ENCODE measurements at places on chromosomes 7 and 10.

GRCh38 chr10:28676326-28676967 is 874 bp upstream of the BAMBI start:
- no peak for DNase-seq

DNA sequence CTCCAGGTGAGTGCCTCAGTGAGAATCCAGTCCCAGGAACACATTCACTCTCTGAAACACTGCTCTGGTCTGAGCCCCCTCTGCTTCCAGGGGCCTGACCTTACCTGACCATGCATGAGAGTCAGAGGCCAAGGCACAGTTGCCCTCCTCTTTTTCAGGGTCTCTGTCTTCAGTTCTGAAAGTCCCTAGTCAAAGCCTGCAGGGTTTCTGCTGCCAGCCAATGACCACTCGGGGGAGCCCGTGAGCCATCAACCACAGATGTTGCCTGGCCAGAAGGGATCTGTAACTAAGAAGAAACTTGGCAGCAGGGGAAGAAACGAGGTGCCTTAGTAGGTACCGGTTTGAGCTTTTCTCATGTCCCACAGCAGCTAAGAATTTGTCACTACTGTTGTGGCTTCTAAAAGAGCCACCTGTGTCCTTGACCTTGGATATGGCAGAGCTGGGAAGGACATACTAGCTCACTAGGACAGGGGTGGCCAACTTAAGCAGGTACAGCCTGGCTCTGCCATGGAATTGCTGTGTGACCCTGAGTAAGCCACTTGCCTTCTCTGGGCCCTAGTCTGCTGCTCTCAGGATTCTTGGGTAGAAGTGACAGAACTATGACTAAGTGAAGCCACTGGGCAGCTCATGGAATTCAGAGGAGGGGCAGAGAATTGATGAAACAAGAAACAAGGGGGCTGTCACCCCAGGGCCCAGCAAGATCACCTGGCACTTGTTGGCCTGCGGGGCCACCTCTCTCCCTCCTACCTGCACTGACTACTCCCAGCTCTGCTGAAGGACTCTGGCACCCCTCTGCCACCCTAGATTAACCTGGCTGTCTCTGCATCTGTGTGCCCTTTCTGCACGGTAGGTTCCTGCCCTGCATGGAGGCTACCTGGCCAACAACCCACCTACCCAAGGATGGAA is 83.8 kb upstream of the GPR26 start:
- DNase-seq = peak; percentile 53

DNA sequence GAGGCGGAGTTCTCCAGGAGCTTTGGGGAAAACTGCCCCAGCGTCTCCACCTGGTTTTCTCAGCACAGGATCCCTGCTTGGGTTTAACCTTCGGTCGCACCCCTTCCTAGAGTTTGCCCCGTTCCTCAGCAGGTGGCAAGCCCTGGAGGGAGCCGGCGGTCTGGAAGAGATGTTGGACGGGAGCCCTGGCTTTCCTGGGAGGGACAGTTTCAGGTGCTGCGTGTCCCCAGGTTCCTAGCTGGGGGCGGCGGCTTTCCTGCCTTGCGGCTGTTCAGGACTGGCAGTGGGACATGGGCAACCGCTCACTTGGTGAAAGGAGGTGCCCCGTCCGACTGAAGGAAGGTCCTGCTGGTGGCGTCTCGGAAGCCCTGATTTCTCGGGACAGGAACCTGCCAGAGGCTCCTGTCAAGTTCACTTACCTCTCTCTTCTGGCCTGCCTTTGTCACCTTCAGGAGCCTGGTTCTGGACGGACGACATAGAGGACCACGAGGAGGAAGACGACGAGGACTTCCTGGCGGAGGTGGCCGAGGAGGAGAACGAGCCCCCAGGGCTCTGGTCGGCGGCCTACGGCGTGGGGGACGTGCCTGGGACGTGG is 14.8 kb downstream of the ZNF316 start:
- DNase-seq = no peak

DNA sequence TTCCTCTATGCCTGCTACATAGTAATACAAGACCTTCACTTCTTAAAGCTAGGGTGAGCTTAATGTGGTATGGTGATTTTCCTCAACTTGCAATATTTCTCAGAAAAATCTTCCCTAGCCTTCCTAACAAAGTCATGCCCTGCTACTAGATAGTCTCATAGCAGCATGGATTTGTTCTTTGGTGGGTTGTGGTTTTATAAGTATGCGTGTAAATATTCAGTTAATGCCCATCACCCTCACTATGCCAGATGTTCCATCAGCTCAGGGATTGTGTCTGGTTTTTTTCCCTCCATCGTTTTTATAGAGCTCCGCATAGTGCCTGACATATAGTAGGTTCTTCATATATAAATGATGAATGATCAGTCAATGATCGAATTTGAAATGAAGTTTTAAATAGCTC is 182.8 kb downstream of the CREB5 start:
- no peak for DNase-seq

DNA sequence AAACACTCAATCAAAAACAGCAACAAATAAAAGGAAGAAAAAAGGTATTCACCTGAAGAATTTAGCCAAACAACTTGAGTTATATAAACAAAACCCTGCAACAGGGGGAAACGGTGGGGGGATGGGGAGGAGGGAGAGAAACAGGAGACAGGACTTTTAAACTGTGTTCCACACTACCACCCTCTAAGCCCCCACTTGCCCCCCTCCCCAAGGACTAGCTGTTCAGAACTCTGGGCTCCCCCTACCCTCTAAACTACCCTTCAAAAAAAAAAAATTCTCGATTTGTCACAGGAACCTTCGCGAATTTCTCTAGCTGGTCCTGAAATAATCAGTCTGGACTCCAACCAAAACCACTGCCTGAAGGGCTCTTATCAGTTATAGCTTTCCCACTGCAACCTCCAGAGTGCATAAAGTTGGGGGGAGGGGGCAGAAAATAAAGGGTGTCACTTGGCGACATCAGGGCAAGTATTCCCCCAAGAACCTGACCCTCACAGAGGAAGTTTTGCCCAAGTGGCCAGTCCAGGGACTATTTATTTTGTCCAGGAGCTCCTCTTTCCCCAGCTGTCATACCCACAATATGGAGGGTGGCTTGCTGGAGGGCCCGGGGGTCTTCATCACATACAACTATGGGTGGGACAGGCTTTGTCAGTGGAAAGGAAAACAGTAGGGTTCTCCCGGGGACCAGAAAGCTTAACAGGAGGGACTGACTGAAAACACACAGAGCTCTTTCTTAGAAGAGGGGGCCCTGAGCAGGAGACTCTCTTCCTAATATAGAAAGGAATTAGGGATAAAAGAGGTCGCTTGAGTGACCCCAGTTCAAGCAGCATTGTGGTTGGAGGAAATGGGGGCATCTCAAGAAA is 1.3 kb downstream of the UBE2H start:
- DNase-seq = no peak

- DNase-seq = no peak
These were observed 997.0 kb downstream of the GATA3 start for GRCh38 chr10:9051328-9051974.

Measured in activated CD8-positive, alpha-beta memory T cell treated with anti-CD3 and anti-CD28 coated beads, Interleukin-2, amount 50 U/mL, for 4 hours (primary cell).